ENCODE measurements at places on chromosomes 4 and X. TPM values are rescaled to one million over a fixed set of nuclear protein-coding genes. Genes with fewer than 3 reads are reported as not detected.

Gene CAPN6
- polyA plus RNA-seq = not detected

Gene GAB3
- 4.5 TPM for polyA plus RNA-seq

Gene TLR6
- polyA plus RNA-seq = 0.10 TPM

Gene GYPA
- not detected for polyA plus RNA-seq

Gene ZGRF1
- 2.4 TPM for polyA plus RNA-seq

Gene SPATA18
- polyA plus RNA-seq = 0.84 TPM
